Hematopoietic multipotent progenitor cell treated with erythropoietin and hydrocortisone succinate and interleukin-3 and kit ligand, for 15 days (in vitro differentiated cells): ENCODE measurements at places on chromosomes 1 and 21.

GRCh38 chr1:186295980-186296379 is 79.1 kb downstream of the TPR start:
- no peak for DNase-seq

DNA sequence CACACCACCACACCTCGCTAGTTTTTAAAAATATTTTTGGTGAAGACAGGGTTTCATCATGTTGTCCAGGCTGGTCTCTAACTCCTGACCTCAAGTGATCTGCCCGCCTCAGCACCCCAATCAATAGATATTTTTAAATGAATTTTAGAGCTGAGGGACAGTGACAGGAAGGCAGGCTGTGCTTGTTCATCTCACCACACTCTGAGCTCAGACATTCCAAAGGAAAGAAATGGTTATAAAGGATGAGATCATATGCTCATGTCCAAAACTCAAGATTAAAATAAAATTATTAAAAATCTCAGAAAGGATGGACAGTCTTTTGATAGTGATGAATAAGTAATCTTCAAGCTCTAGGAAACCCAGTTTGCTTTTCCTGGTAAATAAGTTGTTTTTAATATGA is 40.9 kb downstream of the L1TD1 start:
- no peak for DNase-seq

DNA sequence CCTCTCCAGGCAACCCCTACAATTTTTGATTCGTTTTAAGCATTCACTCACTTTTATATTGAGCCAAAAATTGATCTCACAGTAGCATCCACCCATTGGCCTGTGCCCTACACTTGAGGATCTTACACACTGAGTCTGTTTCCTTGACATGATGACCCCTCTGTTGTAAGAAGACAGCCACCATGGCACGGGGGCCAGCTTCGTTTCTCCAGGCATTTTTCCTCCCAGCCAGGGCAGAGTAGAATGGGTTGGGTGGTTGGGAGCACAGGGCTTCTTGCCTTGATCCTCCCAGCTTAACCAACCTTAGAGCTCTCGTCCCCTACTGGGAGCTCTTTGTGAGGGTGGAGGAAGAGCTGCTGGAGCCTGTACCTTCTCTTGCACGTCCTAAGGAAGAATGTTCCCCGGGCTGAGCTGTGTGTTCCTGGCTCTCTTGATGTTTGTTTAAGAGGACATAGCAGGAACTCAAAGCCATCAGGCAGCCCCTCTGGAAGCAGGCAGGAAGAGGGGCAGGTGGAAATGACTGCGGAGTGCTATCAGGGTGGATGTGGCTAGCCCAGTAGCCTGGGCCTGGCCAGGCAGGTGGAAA is 213.2 kb upstream of the TMEM51 start:
- DNase-seq, result no peak

GRCh38 chr1:50651476-50652263 is 228.4 kb upstream of the DMRTA2 start:
- no peak for DNase-seq

DNA sequence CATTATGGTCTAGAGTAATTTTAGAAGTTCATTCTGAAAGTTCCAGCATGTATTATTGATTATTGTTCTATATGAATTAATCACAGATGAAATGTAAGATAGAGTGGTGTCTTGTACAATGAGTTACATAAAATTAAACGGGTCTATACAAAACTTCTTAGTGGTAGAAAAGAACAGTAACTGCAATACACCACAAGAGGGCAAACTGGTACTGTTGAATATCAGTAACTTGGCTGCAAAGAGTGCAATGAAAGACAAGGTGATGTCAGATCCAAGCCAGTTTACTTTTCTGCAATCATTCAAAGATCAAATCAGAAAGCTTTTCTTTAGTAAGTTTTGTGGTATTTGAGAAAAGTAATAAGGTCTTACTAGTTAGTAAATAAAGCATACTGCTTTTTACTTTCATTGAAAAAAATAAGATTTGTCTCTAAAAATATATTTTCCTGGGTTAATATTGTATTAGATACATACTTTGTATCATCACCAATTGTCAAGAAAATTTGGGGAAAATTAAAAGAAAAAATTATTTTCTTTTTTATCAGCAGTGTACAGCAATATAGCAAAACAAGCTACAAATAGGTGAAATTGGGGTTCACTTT is 66.4 kb upstream of the BTG3 start:
- peak; percentile 33 for DNase-seq

DNA sequence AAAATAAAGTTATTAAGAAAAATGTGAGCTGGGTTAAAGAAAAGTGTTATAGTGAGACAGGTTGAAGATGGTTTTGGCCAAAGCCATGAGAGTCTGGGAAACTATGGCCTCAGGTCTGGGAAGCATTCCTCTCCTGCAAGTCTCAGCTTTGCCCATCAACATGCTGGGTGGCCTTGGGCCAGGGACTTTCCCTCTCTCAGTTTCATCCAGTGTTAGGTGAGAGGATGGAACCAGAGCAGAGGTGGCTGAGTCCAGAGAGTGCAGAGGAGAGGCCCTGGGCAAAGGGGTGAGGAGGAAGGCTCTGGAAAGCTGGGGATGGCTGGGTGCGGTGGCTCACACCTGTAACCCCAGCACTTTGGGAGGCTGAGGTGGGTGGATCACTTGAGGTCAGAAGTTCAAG is 10.5 kb downstream of the PADI2 start:
- DNase-seq, result no peak

- no peak for DNase-seq
Measured at GRCh38 chr1:82392946-82393345, 592.2 kb downstream of the ADGRL2 start.

- DNase-seq, result no peak
Measured at GRCh38 chr1:200346700-200347099, 63.1 kb downstream of the ZNF281 start.

DNA sequence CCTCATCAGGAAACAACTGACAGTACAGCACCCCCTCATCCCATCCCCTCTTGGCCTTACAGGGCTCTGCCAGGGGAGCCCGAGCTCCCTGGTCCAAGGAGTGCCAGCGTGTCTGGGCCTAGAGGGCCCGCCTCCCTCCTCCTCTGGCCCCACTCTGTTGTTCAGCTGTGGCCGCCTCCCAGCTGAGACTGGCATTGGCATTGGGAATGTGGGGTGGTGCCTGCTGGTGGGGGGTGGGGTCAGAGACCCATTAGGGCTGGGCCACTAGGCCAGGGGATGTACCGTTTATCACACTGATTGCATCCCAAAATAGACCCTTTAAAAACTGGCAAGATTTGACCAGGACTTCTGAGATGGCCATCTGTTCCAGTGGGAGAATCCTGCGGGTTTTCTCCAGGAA is 1.4 kb downstream of the LDLRAP1 start:
- no peak for DNase-seq

DNA sequence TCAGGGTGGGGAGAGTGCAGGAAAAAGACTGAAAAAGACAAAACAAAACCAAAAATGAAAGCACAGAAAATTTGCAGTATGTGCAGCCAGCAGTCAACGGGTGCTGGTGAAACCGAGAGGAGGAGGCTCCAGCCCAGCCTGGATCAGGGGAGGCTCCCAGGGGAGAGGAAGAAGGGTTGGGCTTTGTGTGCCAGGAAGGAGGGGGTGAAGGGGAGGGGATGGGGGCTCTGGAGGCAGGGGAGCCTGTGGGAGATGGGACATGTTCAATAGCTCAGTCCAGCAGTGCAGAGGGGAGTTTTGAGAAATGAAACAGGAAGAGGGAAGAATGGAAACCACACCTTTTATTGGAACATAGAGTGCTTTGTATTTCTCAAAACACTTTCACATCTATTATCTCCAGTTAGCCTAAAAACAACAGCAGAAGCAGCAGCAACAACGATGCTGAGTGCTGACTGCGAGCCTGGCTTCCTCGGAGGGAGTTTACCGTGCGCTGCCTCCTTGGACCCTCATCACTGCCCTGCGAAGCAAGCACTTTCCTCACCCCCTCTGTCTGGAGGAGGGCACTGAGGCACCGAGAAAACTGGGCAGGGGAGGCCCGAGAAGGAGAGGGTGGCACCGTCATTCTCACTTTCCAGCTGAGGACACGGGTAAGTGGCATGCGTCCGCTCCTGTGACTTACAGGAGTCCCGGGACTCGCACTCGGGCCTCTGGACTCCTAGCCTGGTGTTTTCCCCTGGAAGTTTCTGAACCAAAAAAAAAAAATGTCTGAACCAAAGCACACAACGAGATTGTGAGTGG is 62.9 kb downstream of the MDM4 start:
- no peak for DNase-seq

DNA sequence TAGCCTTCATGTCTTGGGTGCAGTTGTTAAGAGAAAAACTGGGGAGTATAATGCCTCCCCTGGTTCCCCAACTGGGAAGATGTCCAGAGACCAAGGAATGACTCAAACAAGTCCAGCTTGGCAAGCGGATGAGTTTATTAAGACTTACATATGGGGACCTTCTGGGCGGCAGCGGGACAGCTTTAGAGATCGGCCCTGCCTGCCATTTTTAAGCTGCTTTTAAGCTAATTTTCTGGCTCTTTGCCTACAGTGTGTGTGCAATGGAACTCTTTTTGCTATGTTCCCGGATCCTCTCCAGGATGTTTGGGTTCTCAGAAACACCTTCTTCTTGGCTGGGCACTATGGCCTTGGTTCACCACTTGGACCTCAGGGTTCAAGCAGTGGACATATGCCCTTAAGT is 99.5 kb downstream of the RYR2 start:
- no peak for DNase-seq

- DNase-seq, result peak; percentile 87
Measured at GRCh38 chr1:182789138-182790076, at the start of gene NPL. NPL (plus strand) TSS chr1:182789773; CDS start chr1:182794372, 4,599 bp downstream.

DNA sequence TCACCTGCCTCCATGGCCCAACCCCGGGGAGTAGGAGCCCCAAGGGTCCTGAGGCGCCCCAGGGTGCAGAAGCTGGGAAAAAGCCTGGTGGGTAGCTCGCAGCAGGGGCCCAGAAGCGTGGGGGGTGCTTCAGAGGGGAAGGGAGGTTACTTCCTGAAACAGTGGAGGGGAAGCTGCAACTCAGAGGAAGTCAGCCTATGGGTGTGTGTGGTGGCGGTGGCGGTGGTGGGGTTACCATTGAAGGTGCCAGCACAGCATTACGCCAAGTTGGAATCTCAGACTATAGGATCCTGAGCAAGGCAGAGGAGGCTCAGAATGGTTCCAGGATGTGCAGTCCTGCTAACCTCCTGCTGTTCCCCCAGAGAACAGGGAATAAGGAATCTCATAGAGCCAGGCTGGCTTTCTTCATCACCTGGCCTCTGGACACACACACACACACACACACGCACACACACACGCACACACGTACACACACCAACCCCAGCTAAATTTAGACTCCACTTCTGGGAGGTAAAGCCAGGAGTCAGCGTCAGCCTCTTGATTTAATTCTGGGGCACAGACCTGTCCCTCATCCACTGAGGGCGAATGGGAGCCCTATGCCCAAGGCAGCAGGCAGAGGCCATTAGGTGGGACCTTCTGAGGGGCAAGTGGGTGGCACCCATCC is 1.3 kb downstream of the DENND4B start:
- peak; percentile 14 for DNase-seq

DNA sequence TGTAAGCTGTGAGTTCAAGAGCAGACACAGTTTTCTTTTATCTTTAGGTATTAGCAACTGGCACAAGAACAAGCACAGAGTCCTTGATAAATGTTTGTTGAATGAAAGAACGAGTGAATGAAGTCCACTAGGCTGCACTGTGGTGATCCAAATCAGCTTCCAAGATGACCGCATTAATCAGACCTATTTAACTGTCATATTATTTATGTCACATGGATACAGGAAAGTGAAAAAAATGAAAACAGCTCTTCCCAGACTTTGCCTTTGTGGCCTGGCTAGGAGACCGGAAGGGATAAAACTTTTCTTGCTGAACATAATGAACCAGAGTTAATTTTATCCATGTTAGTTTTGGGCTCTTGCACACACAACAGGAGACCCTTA is 261.3 kb downstream of the TNR start:
- no peak for DNase-seq

GRCh38 chr1:174315239-174315638 is 132.5 kb upstream of the GPR52 start:
- no peak for DNase-seq

DNA sequence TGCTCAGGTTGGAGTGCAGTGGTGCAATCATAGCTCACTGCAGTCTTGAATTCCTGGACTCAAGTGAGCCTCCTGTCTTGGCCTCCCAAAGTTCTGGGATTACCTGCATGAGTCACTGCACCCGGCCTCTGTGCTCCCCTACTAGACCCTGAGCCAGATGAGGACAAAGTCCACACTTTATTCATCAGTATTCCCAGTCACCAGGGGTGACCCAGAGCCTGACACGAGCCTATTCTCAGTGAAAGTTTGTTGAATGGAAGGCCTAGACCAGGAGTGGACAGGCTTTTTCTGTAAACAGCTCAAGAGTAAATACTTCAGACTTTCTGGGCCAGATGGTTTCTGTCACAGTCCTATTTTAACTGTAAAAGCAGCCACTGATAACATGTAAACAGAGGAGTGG is 68.2 kb downstream of the MAB21L3 start:
- DNase-seq, result no peak

GRCh38 chr1:174074757-174075156 is 52.6 kb upstream of the RC3H1 start:
- DNase-seq, result peak; percentile 25

- no peak for DNase-seq
Measured at GRCh38 chr1:23026568-23026967, 7.3 kb downstream of the KDM1A start.

DNA sequence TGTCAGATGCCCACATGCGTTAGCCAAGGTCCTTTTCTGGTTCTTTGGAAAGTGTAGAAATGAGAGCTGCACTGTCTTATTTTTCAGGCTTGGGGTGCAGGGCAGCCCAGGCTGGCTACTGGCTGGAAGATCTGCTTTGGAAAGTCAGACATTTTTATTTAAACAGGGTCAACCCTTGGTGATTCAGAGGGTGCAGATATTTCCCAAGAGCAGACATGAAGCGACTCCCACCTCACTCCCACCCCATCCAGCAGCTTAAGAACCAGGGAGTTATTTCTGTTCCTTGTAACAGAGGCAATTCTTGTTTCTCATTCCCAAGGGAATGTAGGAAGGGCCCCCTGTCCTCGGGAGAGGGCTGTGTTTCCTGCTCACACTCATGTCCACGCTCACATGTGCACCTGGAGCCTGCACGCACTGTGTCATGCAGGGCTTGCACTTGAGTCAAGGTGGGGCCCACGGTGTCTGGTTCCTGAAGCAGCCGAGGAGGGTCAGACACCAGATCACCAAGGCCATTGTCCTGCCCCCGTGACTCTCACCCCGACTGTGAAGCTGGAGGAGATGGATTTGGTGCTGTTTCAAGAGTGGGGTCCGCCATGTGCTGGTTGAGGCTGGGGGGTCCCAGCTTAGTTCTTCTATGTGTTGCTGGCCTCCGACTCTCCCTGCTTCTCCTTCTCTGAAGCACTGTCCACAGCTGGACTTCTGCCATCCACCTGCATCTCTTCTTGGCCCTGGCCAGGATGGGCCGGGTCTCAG is 992 bp downstream of the S100A7A start:
- DNase-seq, result no peak

DNA sequence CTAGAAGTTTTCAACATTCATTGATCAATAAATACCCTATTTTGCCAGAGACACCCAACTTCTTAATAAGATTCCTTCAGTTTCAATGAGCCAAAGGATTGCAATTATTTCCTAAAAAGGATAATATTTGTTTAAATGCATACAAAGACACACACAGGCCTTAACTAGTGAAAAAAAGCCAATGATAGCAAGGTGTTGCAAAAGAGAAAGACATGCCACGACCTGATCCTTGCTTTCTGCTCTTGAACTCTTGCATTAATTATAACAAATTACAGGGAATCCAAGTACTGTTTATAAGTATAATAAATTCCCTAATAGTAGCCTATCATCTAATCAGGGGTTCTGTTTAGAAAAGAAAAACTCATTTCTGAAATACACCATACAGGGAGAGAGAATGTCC is 131.1 kb downstream of the PTPN14 start:
- DNase-seq, result peak; percentile 46

- no peak for DNase-seq
Measured at GRCh38 chr1:51345300-51345687, 14.9 kb upstream of the TTC39A start.

- no peak for DNase-seq
Measured at GRCh38 chr1:229171934-229172333, 99.0 kb upstream of the RAB4A start.
